T-cell (primary cell): ENCODE measurements at places on chromosomes 5 and 9. TPM values are rescaled to one million over a fixed set of nuclear protein-coding genes. Genes with fewer than 3 reads are reported as not detected.
A peak's percentile ranks its signal among the peaks of the same experiment; 100 is the strongest.

DNA sequence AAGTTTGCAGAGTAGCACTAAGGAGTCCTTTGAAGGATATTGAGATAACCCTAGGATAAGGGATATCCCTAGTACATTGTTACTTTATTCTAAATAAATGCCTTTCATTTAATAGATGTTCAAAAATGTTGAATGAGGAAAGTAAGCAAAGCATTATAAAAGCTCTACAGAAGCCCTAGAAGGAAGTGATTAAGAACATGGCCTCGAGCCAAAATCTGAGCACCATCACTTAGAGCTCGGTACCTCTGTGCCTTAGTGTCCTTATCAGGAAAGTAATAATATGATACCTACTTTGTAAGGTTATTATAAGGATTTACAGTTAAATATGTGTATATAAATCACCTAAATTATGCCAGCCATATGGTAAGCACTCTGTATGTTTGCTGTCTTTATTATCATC, 242.6 kb downstream of the KIAA0825 start:
- H3K4me1 ChIP-seq: no peaks in the 10 kb centered on the region
- DNase-seq: no peak
- no peaks in the 10 kb centered on the region for H3K36me3 ChIP-seq
- H3K27ac ChIP-seq: no peak overlapping the region
- H3K27me3 ChIP-seq: no peaks in the 10 kb centered on the region

GRCh38 chr5:138752951-138753793, at the start of gene CTNNA1:
Gene CTNNA1 (plus strand): TSS chr5:138753425. CDS start chr5:138781925, 28,500 bp downstream.
- peaks cover 6% of the 10 kb centered on the region for H3K4me1 ChIP-seq
- H3K27me3 ChIP-seq: no peaks in the 10 kb centered on the region
- no peak for DNase-seq
- H3K4me3 ChIP-seq: peak within 1 kb of the TSS; percentile 82

- H3K36me3 ChIP-seq: no peaks in the 10 kb centered on the region
- H3K27ac ChIP-seq: no peak overlapping the region
- H3K4me3 ChIP-seq: no peak overlapping the region
- H3K4me1 ChIP-seq: no peaks in the 10 kb centered on the region
- DNase-seq: no peak
These were observed 15.8 kb downstream of the AFF4 start for GRCh38 chr5:132947671-132948070.

- H3K4me3 ChIP-seq: no peak overlapping the region
- no peak overlapping the region for H3K27ac ChIP-seq
- H3K4me1 ChIP-seq: no peaks in the 10 kb centered on the region
- no peak for DNase-seq
These were observed 34.2 kb upstream of the HSD17B4 start for GRCh38 chr5:119417891-119418605.

- H3K27ac ChIP-seq: no peak overlapping the region
- H3K27me3 ChIP-seq: no peaks in the 10 kb centered on the region
- no peak for DNase-seq
- no peaks in the 10 kb centered on the region for H3K4me1 ChIP-seq
These were observed 7.4 kb downstream of the C5orf46 start for GRCh38 chr5:147898875-147899401.

- H3K36me3 ChIP-seq: no peaks in the 10 kb centered on the region
- peaks cover 2% of the 10 kb centered on the region for H3K27me3 ChIP-seq
- H3K4me1 ChIP-seq: no peaks in the 10 kb centered on the region
- no peak for DNase-seq
- no peak overlapping the region for H3K27ac ChIP-seq
These were observed 104.3 kb downstream of the GRIA1 start for GRCh38 chr5:153594785-153595184.

GRCh38 chr9:21357479-21358460, 7.1 kb upstream of the IFNA6 start:
- H3K36me3 ChIP-seq: no peaks in the 10 kb centered on the region
- H3K27ac ChIP-seq: peak overlapping the region; percentile 61
- H3K4me1 ChIP-seq: peaks cover 7% of the 10 kb centered on the region
- no peaks in the 10 kb centered on the region for H3K27me3 ChIP-seq
- DNase-seq: no peak

GRCh38 chr5:180848878-180849277, 12.2 kb downstream of the ZFP62 start:
- H3K4me3 ChIP-seq: no peak overlapping the region
- H3K27me3 ChIP-seq: no peaks in the 10 kb centered on the region
- no peak overlapping the region for H3K27ac ChIP-seq
- no peak for DNase-seq

DNA sequence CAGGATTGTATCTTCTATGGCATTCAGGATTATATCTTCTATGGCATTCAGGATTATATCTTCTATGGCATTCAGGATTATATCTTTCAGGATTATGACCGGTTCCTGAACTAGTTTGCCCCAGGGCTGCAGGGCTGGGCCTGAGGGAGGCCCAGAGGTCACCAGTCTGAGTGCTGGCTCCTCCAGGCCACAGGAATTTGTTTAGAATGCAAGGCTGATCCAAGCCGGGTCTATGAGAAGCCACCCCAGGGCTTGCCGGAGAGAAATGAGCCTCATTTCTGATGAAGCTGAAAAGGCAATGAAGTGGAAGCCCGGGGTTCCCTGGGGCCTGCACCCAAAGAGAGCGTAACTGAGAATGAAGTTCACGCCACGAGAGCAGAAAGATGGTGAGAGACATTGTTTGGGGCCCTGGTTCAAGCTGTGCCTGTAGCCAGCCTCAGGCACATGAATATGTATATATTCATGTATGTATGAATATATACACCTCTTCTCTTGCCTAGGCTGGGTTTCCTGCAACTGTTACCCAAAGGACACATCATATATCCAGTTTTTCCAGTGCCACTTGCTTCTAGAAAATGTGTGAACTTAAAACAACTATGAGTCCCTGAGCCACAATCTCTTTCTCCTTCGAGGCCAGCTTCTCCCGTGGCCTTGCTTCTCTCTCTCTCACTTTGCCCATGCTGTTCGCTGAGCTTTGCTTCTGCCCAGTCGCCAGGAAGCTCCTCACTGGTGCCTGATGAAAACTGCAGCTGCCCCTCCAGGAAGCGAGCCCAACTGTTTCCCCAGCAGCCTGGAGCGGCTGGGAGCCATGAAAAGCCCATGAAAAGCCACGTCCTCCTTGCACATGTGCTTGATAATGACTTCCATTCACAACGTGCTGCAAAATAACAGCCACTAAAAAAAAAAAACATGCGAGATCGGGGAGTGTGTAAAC, 62.3 kb downstream of the GTF3C4 start:
- no peaks in the 10 kb centered on the region for H3K4me1 ChIP-seq
- DNase-seq: no peak
- H3K4me3 ChIP-seq: no peak overlapping the region
- peaks cover 28% of the 10 kb centered on the region for H3K27me3 ChIP-seq

DNA sequence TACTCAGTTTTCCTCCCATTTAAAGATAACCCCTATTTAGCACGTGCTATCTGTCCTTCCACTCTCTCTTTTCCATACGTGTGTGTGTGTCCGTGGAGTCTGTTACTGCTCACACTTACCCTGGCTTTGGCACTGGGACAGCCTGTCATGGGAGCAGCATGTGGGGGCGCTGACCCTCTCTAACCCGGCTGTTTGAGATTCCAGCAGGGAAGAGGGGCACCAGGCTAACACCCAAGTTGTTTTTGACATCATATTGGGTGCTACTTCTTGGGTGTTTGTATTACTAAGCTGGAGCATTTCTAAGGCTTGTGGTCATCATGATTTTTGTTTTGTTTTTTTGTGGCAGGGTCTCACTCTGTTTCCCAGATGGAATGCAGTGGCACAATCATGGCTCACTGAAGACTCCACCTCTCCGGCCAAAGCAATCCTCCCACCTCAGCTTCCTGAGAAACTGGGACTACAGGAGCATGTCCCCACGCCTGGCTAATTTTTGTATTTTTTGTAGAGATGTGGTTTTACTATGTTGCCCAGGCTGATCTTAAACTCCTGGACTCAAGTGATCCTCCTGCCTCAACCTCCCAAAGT, 56.9 kb upstream of the SIMC1 start:
- no peak overlapping the region for H3K27ac ChIP-seq
- no peaks in the 10 kb centered on the region for H3K4me1 ChIP-seq
- no peak overlapping the region for H3K4me3 ChIP-seq
- H3K36me3 ChIP-seq: no peaks in the 10 kb centered on the region
- no peak for DNase-seq

GRCh38 chr5:122236270-122237040, 75.6 kb upstream of the SNCAIP start:
- H3K4me1 ChIP-seq: no peaks in the 10 kb centered on the region
- no peak overlapping the region for H3K27ac ChIP-seq
- no peaks in the 10 kb centered on the region for H3K36me3 ChIP-seq
- no peak overlapping the region for H3K4me3 ChIP-seq
- H3K27me3 ChIP-seq: no peaks in the 10 kb centered on the region
- no peak for DNase-seq

DNA sequence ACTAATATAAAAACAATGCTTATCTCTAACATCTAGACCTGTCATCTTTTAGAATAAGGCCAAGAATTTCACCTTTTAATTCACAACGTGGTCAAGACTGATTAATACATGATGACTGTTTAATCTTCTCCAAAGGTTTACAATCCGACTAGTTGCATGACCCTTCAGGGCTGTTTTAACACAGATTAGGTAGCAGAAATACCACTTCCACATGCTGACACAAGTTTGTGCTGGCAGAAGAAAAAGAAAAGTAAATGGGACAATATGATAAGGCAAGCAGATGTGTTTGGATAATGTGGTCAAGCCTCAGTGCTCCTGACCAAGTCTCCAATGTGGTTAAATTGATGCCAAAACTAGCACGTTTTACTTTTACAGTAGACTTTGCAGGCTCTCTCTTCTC, 31.1 kb downstream of the SEMA6A start:
- H3K27ac ChIP-seq: no peak overlapping the region
- H3K4me3 ChIP-seq: no peak overlapping the region
- H3K36me3 ChIP-seq: no peaks in the 10 kb centered on the region

GRCh38 chr9:38047301-38048251, 21.5 kb downstream of the SHB start:
- DNase-seq: no peak
- H3K4me1 ChIP-seq: peaks cover 6% of the 10 kb centered on the region
- H3K36me3 ChIP-seq: no peaks in the 10 kb centered on the region
- peaks cover 2% of the 10 kb centered on the region for H3K27me3 ChIP-seq

DNA sequence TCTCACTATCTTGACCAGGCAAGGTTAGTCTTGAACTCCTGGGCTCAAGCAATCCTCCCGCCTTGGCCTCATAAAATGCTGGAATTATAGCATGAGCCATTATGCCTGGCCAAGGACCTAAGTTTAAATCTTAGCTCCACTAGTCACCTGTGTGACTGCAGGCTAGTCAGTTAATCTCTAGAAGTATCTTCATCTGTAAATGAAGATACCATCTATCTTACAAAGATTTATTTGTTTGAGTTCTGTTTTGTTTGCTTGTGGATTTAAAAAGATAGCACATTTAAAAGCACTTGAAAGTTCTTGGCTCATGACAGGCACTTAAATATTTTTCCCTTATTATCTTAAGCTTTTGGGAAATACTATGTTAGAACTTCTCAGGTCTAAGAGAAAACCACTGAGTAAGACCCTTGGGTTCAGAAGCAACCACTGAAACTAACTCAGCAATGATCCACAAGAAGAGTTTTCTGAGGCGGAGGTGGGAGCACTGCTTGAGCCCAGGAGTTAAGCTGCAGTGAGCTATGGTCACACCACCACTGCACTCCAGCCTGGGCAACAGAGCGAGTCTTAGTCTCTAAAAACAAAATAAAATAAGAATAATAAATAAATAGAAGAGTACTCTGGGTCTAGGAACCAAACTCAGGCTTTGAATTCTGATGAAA, 19.1 kb downstream of the TMEM245 start:
- H3K4me3 ChIP-seq: no peak overlapping the region
- DNase-seq: no peak
- peaks cover 16% of the 10 kb centered on the region for H3K36me3 ChIP-seq
- H3K4me1 ChIP-seq: peaks cover 34% of the 10 kb centered on the region
- H3K27ac ChIP-seq: peak overlapping the region; percentile 81
- no peaks in the 10 kb centered on the region for H3K27me3 ChIP-seq

DNA sequence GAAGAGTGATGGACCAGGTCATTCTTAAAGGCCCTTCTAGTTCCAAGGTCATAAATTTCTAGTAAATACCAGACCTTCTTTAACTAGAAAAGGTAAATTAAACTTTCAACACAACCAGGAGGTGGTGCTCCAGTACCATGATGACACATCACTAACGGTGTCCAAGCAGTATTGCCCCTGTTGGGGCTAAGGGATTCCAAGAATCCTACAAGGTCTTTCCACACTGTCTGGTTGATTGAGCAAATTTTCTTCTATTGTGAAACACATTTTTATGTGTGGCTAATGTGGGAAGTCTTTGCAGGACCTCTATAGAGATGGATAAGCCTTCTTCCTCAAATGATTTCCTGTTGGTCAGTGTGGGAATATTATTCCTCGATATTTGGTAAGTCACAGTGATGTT, 459.6 kb upstream of the PAPPA start:
- H3K27me3 ChIP-seq: no peaks in the 10 kb centered on the region
- DNase-seq: no peak
- H3K36me3 ChIP-seq: no peaks in the 10 kb centered on the region
- H3K27ac ChIP-seq: no peak overlapping the region
- no peaks in the 10 kb centered on the region for H3K4me1 ChIP-seq

GRCh38 chr9:128886211-128886891, 4.4 kb downstream of the LRRC8A start:
- no peak overlapping the region for H3K4me3 ChIP-seq
- no peak overlapping the region for H3K27ac ChIP-seq

- H3K27me3 ChIP-seq: no peaks in the 10 kb centered on the region
- H3K4me1 ChIP-seq: peaks cover 2% of the 10 kb centered on the region
- H3K27ac ChIP-seq: no peak overlapping the region
These were observed 58.1 kb upstream of the DHFR start for GRCh38 chr5:80712919-80713318.

GRCh38 chr5:58294598-58295305, 165.1 kb downstream of the PLK2 start:
- H3K4me1 ChIP-seq: no peaks in the 10 kb centered on the region
- no peaks in the 10 kb centered on the region for H3K27me3 ChIP-seq
- no peaks in the 10 kb centered on the region for H3K36me3 ChIP-seq
- DNase-seq: no peak
- no peak overlapping the region for H3K4me3 ChIP-seq
- H3K27ac ChIP-seq: no peak overlapping the region

- no peaks in the 10 kb centered on the region for H3K36me3 ChIP-seq
- DNase-seq: no peak
- no peak overlapping the region for H3K4me3 ChIP-seq
- H3K27ac ChIP-seq: no peak overlapping the region
These were observed 974.5 kb upstream of the CDH10 start for GRCh38 chr5:25619273-25619672.

Gene LCN9
- total RNA-seq: not detected

Gene PPP1R26
- total RNA-seq: 0.96 TPM

Gene CDKN2A
- total RNA-seq: 5.4 TPM

Gene ARL14EPL
- not detected for total RNA-seq

Gene SLC36A2
- not detected for total RNA-seq

Gene C1QTNF3
- 7.2 TPM for total RNA-seq

Gene PCBD2
- 10.2 TPM for total RNA-seq
